ENCODE measurements at places on chromosomes 5 and 9.

- DNase-seq: no peak
Observed at GRCh38 chr9:124626276-124626675, 119.1 kb upstream of the NR5A1 start.

DNA sequence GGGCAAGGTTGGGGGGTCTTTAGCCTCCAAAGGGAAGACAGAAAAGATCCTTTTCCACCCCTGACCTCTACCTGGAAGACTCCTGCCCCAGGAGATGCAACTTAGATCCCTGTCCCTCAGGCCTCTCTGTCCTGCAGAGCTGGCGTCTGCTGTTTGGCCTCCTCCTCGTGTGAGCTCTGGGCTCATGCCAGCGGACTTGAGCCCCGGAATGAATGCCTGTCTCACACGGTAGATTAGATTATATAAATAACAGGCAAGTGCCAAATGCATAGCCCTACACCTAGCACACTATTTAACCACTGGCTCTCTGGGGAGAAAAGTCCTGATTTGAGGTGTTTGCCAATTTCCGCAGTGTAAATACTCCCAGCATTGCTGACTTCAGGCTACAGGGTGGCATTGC is 1.4 kb upstream of the WNK2 start:
- no peak for DNase-seq

DNA sequence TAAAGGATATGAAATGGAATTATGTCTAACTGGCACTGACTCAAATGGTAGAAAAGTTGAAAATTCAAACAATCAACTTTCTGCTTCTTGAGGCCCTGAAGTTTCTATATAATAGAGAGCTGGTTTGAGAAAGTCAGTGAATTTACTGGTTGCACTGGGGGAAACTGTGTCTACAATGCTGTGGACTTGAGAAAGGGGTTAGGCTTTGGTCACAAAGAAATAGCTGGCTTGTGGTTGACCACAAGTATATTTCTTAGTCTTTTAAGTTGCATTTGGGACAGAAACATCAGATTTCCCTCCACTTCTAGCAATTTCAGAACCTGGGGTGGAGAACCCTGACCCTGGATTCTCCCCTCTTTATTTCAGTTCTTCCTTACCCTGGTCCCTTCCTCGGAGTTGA is 192.6 kb upstream of the ACTBL2 start:
- DNase-seq: no peak

- no peak for DNase-seq
Observed at GRCh38 chr5:77427998-77428397, 64.1 kb downstream of the WDR41 start.

DNA sequence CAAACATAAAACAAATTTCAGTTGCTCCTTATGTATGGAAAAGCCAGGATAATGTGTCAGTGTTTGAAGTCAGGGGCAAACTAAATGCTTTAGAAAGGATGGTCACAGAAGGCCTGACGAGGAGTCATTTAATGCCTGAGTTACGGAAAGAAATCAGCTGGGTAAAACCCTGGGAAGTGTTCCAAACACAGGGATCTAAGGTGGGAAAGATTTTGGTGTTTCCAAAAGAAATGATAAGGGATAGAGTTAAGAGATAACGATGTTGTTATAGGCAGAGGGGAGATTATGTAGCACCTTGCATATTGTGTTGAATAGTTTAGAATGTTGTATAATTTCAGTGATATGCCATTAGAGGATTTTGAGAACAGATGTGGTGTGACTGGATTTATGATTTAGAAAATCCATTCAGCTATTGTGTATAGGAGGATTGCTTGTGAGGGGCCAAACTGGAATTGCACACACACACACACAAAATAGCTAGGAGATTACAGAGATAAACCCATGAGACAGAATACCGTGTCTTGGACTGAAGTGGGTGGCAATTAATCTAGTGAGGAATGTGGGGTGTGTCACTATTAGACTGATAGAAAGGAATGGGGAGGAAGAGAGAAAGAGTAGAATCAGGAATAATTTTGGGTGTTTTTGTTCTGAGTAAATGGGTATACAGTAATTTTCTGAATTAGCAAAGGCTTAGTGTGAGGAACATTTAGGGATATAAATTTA is 274.2 kb upstream of the DAB2 start:
- no peak for DNase-seq

DNA sequence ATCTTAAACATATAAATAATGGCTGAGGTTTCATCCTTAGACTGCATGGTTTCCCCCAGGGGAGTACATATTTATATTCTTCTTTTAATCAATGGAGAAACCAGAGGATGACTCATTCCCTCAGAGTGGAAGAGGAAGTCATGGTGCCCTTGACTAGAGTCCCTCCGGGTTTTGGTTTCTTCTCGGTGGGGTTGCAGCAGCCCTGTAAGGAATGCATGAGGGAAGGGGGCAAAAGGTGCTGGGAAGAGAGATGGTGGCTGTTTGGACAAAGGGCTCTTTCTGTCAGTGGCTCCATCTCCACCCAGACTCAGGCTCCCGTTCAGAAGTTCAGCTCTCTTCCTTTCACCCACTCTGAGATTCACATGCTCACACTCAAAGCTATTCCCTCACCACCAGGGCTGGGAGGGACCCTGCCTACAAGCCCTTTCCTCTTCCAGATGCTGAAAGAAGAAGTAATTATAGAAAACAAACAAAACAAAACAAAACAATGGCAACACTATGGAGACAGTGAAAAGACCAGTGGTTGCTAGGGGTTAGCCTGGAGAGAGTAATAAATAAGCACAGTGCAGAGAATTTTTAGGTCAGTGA is 129.8 kb upstream of the IL12B start:
- no peak for DNase-seq

GRCh38 chr9:83167126-83167525 is 104.2 kb upstream of the RASEF start:
- DNase-seq: no peak

- no peak for DNase-seq
Observed at GRCh38 chr5:146003852-146004251, 67.5 kb downstream of the SH3RF2 start.

GRCh38 chr9:124264823-124265233 is 7.1 kb downstream of the NEK6 start:
- DNase-seq: no peak

DNA sequence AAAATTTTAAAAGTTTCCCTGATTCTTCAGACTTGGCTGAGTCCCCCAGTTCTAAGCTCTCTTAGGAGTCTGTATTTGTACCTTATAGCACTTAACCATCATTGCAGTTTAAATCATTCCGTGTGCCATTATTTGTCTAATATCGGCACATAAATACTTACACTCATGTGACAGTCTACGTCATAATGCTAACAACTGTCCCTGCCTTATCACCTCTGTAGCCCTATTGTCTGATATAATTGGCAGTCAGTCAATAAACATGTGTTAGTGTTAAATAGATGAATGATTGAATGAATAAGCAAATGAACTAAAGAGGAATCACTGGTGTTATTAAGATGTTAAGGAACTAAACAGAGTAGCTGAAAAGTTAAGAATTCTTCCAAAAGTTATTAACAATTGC is 287.8 kb downstream of the EBF1 start:
- no peak for DNase-seq

- peak; percentile 81 for DNase-seq
Observed at GRCh38 chr9:125407974-125408900, 146.6 kb downstream of the GAPVD1 start.

DNA sequence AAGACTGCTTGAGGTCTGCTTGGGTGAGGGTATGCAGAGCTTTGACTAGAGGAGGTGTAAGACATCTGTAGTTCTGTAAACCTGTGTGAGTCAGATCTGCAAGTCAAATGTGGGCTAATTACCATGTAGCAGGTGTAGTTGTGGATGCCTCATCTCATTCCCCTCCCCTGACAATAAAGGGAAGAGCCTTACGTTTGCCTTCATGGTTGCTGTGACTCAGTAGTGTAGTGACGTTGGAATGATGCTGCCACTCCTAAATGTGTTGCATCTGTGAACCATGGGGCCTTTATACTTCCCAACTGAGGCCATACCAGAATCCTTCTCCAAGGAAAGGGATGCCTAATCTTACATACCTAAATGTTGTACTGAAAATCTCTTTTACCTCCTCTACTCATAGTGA is 26.0 kb downstream of the PRDM6 start:
- DNase-seq: no peak

DNA sequence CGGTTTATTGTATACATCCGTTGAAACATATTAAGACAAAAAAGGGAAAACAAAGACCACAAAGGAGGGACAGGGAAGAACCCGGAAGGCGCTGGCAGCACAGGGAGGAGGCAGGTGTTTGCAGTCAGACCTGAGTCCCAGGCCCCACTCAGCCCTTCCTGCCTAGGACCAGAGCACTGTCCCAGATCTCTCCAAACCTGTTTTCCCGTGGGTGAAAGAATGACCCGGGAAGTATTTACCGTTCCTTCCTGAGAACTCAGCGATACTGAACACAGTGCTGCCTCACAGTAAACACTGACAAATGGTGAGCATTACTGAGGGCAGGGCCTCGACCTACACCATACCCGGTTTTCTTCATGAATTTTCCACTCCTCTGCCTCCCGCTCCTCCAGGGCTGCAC is 1.2 kb downstream of the ABO start:
- DNase-seq: no peak

DNA sequence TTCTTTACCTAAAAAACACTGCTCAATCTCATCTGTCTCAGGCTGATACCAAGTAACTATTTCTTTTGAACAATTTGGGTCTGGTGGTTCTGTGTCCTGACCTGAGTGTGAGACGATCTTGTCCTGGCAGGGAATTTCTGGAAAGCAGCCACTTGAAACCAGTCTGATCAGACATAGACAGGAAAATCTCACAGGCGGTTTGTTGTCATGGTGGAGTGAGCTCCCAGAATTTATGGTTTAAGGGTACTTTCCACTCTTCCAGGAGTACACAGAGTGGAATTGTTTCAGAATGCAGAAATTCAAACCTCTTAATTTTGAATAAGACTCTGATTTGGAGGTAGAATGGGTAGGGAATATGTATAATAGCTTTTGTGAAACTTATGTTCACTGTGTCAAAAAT is 268.2 kb downstream of the ISL1 start:
- no peak for DNase-seq

DNA sequence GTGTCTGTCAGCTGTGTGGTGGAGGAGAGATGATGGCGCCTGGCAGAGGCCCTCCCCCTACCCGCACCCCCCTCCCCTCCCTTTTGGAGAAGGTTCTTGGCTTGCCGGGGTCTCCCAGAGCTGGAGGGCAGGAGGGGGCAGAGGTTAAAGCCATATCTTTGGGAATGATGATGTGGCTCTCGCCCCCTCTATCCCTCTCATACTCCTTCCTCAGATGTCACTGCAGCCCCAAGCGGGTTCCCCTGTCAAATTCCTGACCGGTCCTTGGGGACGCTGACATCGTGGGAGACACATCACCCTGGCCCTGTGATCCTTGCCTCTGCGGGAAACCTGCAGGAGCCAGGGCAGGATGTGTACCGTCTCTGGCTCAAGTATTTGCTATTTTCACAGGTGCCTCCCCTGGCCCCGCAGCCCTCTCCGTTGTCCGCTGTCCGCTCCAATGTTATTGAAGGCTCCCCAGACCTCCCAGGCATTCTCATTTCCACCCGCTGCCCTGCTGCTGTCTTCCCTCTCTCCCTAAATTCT is 109.5 kb downstream of the FOXD1 start:
- DNase-seq: no peak

- DNase-seq: no peak
Observed at GRCh38 chr9:35518981-35519679, 29.2 kb downstream of the RUSC2 start.

DNA sequence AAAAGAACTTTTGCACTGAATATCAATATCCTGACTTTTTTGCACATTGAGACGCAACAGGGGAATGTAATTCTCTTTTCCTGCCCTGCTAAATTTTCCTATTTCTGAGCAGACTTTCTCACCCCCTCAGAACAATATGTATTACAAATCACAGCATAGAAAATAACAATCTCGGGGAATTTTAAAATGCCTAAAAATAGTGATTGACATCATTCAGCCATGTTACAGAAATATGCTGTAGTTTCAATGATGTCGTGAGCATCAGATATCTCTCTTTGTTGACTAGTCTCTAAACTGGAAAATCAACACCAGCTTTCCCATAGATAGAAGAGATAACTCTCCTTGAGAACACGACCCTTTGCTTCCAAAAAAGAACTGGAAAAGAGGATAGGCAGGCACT is 166.7 kb downstream of the ZDHHC21 start:
- no peak for DNase-seq
